ENCODE measurements at places on chromosomes 6 and 20. TPM values are rescaled to one million over a fixed set of nuclear protein-coding genes. Genes with fewer than 3 reads are reported as not detected.
A peak's percentile ranks its signal among the peaks of the same experiment; 100 is the strongest.

- no peaks in the 10 kb centered on the region for H3K36me3 ChIP-seq
- H3K27me3 ChIP-seq: no peaks in the 10 kb centered on the region
- peak overlapping the region; percentile 81 for H3K27ac ChIP-seq
- no peak overlapping the region for H3K4me3 ChIP-seq
- no peak for DNase-seq
Measured at GRCh38 chr6:85360794-85361642, 88.9 kb upstream of the NT5E start.

CGAS gene
- 15.9 TPM for total RNA-seq

DNA sequence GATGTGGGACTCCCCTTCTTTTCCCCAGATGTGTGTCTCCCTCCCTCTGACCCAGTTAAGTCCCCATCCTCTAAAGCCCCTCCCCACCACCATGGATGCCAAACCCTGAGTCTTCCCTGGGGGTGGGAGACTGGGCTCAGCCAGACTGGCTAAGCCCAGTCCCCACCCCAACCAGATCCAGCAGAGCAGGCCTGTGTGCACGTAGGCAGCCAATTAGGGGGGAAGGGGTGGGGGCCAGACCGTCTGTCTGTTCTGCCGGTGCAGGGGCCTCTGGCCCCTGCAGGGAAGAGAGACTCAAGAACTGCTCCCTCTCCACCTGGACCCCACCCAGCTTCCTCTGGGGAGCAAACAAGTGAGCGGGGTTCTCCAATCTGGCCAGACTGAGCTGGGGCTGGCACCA is 605 bp downstream of the COX4I2 start:
- no peak overlapping the region for H3K27ac ChIP-seq
- no peaks in the 10 kb centered on the region for H3K27me3 ChIP-seq
- H3K4me3 ChIP-seq: no peak overlapping the region
- H3K4me1 ChIP-seq: no peaks in the 10 kb centered on the region

DNA sequence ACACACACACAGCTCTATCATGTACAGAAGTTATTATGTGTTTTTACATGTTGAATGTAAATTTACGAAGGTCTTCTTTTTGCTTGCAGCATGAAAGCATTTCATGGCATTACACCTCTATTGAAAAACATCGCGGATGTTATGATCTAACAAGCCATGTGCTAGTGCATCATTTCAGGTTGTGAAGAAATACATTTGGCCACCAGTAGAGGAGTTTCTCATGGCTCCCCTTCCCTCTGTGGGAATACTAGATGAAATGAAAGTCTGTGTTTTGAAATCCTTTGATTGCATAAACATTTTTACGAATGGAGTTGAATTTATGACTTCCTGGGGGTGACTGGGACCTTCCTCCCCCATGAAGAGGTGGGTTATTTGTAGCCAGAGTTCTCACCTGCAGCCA is 17.7 kb downstream of the MAS1 start:
- H3K4me3 ChIP-seq: no peak overlapping the region
- no peaks in the 10 kb centered on the region for H3K4me1 ChIP-seq
- no peaks in the 10 kb centered on the region for H3K36me3 ChIP-seq
- H3K27ac ChIP-seq: no peak overlapping the region
- no peak for DNase-seq
- H3K27me3 ChIP-seq: no peaks in the 10 kb centered on the region

RPN2 gene
- total RNA-seq: 114 TPM

GRCh38 chr6:28474441-28475219 is 31.3 kb upstream of the ZSCAN23 start:
- H3K4me1 ChIP-seq: no peaks in the 10 kb centered on the region
- no peaks in the 10 kb centered on the region for H3K27me3 ChIP-seq
- no peak overlapping the region for H3K27ac ChIP-seq
- H3K4me3 ChIP-seq: no peak overlapping the region
- no peaks in the 10 kb centered on the region for H3K36me3 ChIP-seq

- no peaks in the 10 kb centered on the region for H3K36me3 ChIP-seq
- no peak overlapping the region for H3K27ac ChIP-seq
- H3K27me3 ChIP-seq: no peaks in the 10 kb centered on the region
- DNase-seq: no peak
- no peak overlapping the region for H3K4me3 ChIP-seq
Measured at GRCh38 chr6:20686142-20686541, 151.9 kb downstream of the CDKAL1 start.

APOBEC2 gene
- not detected for total RNA-seq

- H3K4me3 ChIP-seq: no peak overlapping the region
- no peaks in the 10 kb centered on the region for H3K4me1 ChIP-seq
- H3K27ac ChIP-seq: no peak overlapping the region
- H3K27me3 ChIP-seq: no peaks in the 10 kb centered on the region
- H3K36me3 ChIP-seq: no peaks in the 10 kb centered on the region
Measured at GRCh38 chr6:85672623-85673022, 29.9 kb upstream of the SYNCRIP start.

PLCB1 gene
- total RNA-seq: 22.9 TPM

CALHM6 gene
- not detected for total RNA-seq

- DNase-seq: no peak
- H3K4me3 ChIP-seq: no peak overlapping the region
- no peak overlapping the region for H3K27ac ChIP-seq
- peaks cover 7% of the 10 kb centered on the region for H3K36me3 ChIP-seq
- H3K4me1 ChIP-seq: no peaks in the 10 kb centered on the region
Measured at GRCh38 chr20:8007490-8007889, 12.1 kb downstream of the TMX4 start.

- H3K36me3 ChIP-seq: peaks cover 90% of the 10 kb centered on the region
- no peaks in the 10 kb centered on the region for H3K27me3 ChIP-seq
- no peak overlapping the region for H3K4me3 ChIP-seq
- H3K4me1 ChIP-seq: no peaks in the 10 kb centered on the region
- DNase-seq: no peak
- H3K27ac ChIP-seq: no peak overlapping the region
Measured at GRCh38 chr20:49285813-49286494, 8.1 kb upstream of the ZNFX1 start.

DNA sequence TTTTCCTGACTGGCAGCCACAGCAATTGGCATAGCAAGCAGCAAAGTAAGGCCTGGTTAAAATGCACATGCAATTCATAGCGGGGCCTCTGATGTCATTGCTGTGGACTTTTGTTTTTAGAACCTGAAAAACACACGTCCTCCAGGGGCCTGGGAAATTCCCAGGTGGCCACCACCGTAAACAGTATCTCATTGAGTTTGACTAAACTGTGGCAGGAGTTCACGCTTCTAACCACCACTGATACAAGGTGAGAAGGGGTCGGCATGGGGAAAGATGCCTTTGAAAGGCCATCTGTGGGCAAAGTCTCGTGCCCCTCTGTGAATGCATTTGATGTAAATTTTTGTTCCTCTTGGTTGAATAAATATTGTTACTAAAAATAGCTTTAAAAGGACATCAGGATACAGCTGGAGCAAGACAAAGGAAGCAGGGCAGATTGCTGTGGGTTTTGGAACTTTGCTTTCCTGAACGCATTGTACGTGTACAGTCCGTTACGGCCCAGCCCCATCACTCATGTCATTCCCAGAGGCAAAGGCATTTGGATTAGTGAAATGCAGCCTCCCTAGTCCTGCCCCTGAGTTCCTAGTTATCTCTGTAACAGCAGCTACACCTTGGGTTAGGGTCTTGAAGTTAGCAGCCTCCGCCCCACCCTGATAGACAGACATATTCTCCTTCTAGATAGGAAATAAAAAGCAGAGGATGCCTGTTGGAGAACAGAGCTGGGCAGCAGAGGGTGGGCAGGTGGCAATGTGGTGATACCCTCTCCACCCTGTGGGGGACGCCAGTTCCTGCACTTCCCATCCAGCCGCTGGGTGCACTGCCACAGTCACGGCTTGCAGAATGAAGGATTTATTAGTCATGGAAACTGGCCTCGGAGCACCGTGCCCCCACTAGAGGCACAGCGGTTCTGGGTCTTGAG is 80.3 kb downstream of the ZDHHC14 start:
- DNase-seq: no peak
- no peaks in the 10 kb centered on the region for H3K36me3 ChIP-seq
- no peak overlapping the region for H3K27ac ChIP-seq

ZBP1 gene
- not detected for total RNA-seq

- no peaks in the 10 kb centered on the region for H3K36me3 ChIP-seq
- H3K27ac ChIP-seq: no peak overlapping the region
- H3K4me3 ChIP-seq: no peak overlapping the region
- DNase-seq: no peak
Measured at GRCh38 chr20:20390393-20390792, 22.5 kb downstream of the INSM1 start.

GRCh38 chr6:14596410-14596809 is 478.8 kb downstream of the CD83 start:
- no peaks in the 10 kb centered on the region for H3K4me1 ChIP-seq
- DNase-seq: peak; percentile 26
- no peak overlapping the region for H3K4me3 ChIP-seq
- no peak overlapping the region for H3K27ac ChIP-seq
- H3K27me3 ChIP-seq: no peaks in the 10 kb centered on the region

- H3K4me3 ChIP-seq: no peak overlapping the region
- H3K27ac ChIP-seq: peak overlapping the region; percentile 75
- DNase-seq: peak; percentile 73
- H3K36me3 ChIP-seq: no peaks in the 10 kb centered on the region
- no peaks in the 10 kb centered on the region for H3K27me3 ChIP-seq
- H3K4me1 ChIP-seq: peaks cover 3% of the 10 kb centered on the region
Measured at GRCh38 chr20:51541189-51542032, 1.1 kb downstream of the NFATC2 start.

NOX3 gene
- not detected for total RNA-seq

- no peak overlapping the region for H3K4me3 ChIP-seq
- no peak overlapping the region for H3K27ac ChIP-seq
- no peak for DNase-seq
- H3K36me3 ChIP-seq: no peaks in the 10 kb centered on the region
Measured at GRCh38 chr6:37759221-37760144, 60.0 kb upstream of the ZFAND3 start.

BCAS1 gene
- not detected for total RNA-seq

GRCh38 chr20:39861381-39861780 is 827.7 kb downstream of the MAFB start:
- no peak for DNase-seq
- no peaks in the 10 kb centered on the region for H3K36me3 ChIP-seq
- H3K27ac ChIP-seq: no peak overlapping the region

PPP1R14C gene
- not detected for total RNA-seq

DNA sequence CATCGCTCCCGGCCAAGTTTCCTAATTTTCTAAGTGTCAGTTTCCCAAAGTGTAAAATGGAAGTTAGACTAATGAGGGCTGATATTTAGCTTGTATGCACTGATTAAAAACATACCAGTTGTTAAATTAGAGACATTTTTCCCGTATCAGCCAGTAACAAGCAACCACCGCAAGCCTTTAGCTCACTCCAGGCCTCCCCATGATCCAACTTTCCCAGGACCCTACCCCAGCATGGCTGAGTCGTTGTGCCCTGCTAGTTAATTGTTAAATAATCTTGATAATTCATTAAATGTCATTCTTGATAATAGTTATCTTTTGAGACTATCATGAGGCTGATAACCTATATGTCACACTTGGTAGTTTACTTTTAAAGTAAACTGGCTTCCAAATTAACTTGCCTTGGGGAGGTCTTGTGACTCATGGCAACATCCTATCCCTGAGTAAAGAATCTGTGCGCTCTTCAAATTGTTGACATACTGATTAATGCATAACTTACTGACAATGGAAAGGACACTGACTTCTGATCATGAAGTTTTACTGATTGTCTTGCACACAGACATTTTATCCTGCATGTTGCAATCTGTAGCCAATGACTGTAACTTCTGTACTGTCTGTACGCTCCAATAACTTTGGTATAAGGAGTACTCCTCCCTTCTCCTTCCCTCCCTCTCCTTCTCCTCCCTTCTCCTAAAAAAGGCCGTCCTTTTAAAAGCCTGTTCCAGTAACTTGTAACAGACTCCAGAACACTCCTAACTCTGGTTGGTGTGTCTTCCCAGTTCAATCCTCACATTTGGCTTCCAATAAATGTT is 6.3 kb upstream of the GTF3C6 start:
- H3K36me3 ChIP-seq: no peaks in the 10 kb centered on the region
- DNase-seq: no peak
- no peak overlapping the region for H3K27ac ChIP-seq

C6orf163 gene
- total RNA-seq: not detected

- no peak overlapping the region for H3K27ac ChIP-seq
- H3K4me1 ChIP-seq: peaks cover 23% of the 10 kb centered on the region
- H3K36me3 ChIP-seq: no peaks in the 10 kb centered on the region
- no peak for DNase-seq
- no peaks in the 10 kb centered on the region for H3K27me3 ChIP-seq
Measured at GRCh38 chr6:56381801-56382251, 134.4 kb upstream of the COL21A1 start.

- no peak overlapping the region for H3K4me3 ChIP-seq
- H3K4me1 ChIP-seq: no peaks in the 10 kb centered on the region
- H3K27me3 ChIP-seq: no peaks in the 10 kb centered on the region
- H3K27ac ChIP-seq: no peak overlapping the region
Measured at GRCh38 chr6:80338201-80338836, 231.8 kb downstream of the BCKDHB start.

XPO5 gene
- total RNA-seq: 21.4 TPM

- H3K27ac ChIP-seq: no peak overlapping the region
- no peak for DNase-seq
- no peaks in the 10 kb centered on the region for H3K27me3 ChIP-seq
- H3K4me1 ChIP-seq: no peaks in the 10 kb centered on the region
- H3K4me3 ChIP-seq: no peak overlapping the region
- H3K36me3 ChIP-seq: no peaks in the 10 kb centered on the region
Measured at GRCh38 chr6:88616380-88616779, 347.0 kb downstream of the RNGTT start.

FLOT1 gene
- 123 TPM for total RNA-seq

SLC17A2 gene
- not detected for total RNA-seq

DNA sequence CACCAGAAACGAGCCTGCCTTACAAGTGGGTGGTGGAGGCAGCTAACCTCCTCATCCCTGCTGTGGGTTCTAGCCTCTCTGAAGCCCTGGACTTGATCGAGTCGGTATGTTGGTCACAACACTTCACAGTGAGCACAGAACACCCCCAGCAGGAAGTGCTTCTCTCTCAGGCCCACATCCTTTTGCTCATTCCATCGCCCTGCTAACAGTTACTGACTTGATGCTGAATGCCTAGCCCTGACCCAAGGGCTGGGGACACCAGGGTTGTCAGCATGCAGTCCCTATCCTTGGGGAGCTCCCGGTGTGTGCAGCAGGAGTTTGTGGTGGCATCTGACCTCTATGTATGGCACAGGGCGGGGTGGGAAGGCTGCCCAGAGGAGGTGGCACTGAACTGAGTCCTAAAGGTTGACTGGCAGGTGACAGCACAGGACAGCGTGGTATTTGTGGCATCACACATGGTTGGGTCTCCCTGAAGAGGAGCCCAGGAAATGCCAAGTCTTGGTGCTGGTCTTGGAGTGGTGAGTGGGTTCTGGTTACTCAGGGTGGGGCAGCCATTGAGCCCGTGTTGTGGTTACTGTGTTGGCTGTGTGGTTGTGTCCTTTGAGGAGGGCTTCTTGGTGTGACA is 26.7 kb downstream of the GTSF1L start:
- H3K4me3 ChIP-seq: no peak overlapping the region
- no peak overlapping the region for H3K27ac ChIP-seq
- no peaks in the 10 kb centered on the region for H3K36me3 ChIP-seq
- no peaks in the 10 kb centered on the region for H3K4me1 ChIP-seq
- no peak for DNase-seq

- no peaks in the 10 kb centered on the region for H3K36me3 ChIP-seq
- no peak overlapping the region for H3K27ac ChIP-seq
- no peak for DNase-seq
- no peaks in the 10 kb centered on the region for H3K27me3 ChIP-seq
- H3K4me3 ChIP-seq: no peak overlapping the region
Measured at GRCh38 chr6:38168126-38168525, 348.6 kb downstream of the ZFAND3 start.

GLP1R gene
- total RNA-seq: not detected

Data from ascending aorta (tissue), 2 donors.